Right ventricle myocardium inferior (tissue), 1 donor: ENCODE measurements at places on chromosomes 7 and 10. TPM values are rescaled to one million over a fixed set of nuclear protein-coding genes. Genes with fewer than 3 reads are reported as not detected.
A peak's percentile ranks its signal among the peaks of the same experiment; 100 is the strongest.

DNA sequence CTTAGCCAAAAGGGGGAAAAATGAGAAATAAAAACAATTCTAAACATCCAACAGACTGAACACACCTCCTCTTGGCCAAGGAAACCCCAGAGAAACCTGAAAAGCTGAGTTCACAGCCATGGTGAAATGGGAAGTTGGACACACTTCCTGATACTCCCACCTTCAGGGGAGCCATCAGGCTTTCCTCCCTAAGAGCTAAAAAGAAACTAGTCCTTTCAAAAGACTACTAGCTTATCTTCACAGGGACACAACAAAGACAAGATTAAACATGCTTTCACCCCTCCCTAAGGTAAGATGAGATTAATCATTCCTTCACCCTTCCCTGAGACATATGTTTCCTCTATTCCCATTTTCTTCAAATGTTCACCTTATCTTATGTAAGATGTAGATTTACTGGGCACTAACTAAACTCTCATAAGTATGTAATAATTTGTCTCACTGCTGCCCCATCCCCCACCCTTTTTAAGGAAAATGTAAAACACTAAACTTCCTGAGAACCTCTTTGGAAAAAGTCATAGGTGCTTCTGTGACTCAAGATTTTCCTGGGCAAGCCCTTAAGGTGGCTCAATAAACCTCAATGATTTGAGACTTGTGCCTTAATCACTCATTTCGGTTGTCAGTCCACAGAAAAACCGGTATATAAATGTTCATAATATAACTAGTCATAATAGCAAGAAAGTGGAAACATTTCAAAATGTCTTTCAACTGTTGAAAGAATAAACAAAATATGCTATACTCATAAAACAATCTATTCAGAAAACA lies 40.5 kb downstream of the HTR7 start:
- no peak for DNase-seq

DNA sequence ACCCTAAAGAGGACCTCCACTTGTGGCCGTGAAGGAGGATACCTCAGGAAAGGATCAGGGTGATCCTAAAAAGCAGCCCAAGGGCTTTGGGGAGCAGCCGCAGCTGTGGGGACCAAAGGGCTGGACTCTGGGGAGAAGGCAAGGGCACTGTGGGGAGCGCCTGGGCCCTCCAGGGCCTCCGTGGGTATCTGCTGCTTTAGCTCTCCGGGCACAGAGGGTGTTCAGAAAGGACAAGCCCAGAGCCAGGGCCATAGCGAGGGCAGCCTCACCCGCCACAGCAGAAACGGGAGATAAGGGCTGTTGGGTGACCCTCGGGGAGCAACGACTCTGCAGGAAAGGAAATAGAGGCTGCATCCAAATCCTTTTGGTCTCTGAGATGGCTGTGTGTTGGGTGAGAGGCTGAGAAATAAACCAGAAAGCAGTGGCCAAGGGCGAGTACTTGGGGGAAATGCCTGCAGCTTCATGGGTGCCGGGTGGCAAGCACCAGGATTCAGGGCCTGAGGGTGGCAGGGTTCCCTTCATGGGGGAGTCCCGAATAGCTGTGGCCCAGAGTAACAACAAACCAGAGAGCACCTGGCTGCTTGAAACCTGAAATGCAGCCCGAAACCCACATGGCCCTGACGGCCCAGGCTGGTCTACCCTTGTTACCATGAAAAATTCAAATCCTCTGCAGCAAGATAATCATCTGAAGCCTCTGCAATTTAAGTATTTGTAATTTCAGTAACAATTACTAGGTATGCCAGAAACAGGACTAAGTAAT lies 95.2 kb downstream of the VIPR2 start:
- no peak for DNase-seq

GRCh38 chr10:71957546-71958275 lies 6.5 kb upstream of the CHST3 start:
- no peak for DNase-seq

DNA sequence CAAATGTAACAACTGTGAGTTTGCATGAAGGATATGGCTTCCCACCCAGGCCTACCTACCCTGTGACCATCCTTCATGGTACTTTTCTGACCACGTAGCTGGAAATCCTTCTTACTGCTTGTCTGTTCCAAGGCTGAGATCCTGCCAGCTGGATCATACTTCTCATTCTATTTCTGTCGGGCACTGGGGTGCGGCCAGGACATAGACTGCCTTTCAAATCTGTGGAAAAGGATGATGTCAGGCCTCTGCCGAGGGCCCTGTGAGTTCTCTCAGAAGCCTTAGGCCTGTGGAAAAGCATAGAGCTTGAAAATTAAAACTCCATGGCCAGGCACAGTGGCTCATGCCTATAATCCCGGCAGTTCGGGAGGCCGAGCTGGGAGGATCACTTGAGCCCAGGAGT lies 10.0 kb downstream of the VWC2 start:
- DNase-seq, result peak; percentile 79

OR6V1 gene
- not detected for total RNA-seq

DNA sequence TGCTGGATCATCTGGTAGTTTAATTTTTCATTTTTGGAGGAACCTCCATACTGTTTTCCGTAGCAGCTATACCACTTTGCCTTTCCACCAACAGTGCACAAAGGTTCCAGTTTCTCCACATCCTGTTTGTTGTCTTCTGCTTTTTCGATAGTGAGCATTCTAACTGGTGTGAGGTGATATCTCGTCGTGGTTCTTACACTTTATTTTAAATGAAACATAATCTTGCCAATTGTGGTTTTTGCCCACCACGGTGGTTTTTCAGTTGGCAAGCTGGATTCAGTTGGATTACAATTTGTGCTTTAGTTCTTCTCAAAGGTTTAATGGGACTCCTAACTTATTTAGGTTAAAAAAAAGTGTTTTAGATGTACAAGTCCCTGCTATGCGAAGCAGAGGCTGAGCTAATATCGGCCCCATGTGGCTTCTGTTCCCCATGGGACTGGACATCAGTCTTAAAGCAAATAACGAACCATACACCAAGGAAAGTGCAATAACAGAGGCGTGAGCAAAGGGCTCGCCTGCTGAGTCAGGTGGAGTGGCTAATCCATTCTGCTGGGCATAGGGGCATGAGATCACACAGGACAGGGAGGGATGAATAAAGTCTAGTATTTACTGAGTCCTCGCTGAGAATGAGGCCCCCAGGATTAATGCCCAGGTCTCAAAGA lies 153.6 kb downstream of the AOAH start:
- no peak for DNase-seq

CALHM1 gene
- not detected for total RNA-seq

DGKB gene
- 0.38 TPM for total RNA-seq

- DNase-seq, result no peak
These were observed 2.4 kb downstream of the TMEM72 start for GRCh38 chr10:44913350-44914081.

GRCh38 chr7:97845622-97846203 lies 26.5 kb downstream of the ASNS start:
- no peak for DNase-seq

CLEC2L gene
- not detected for total RNA-seq
